Activated naive CD8-positive, alpha-beta T cell treated with anti-CD3 and anti-CD28 coated beads for 36 hours (primary cell): ENCODE measurements at places on chromosomes 6 and 20. TPM values are rescaled to one million over a fixed set of nuclear protein-coding genes. Genes with fewer than 3 reads are reported as not detected.

GRCh38 chr6:106194949-106195921, 109.1 kb downstream of the PRDM1 start:
- H3K4me3 ChIP-seq = peak overlapping the region; percentile 53
- H3K4me1 ChIP-seq = peaks cover 45% of the 10 kb centered on the region
- peak overlapping the region; percentile 91 for H3K27ac ChIP-seq
- peaks cover 52% of the 10 kb centered on the region for H3K36me3 ChIP-seq
- no peaks in the 10 kb centered on the region for H3K27me3 ChIP-seq

DNA sequence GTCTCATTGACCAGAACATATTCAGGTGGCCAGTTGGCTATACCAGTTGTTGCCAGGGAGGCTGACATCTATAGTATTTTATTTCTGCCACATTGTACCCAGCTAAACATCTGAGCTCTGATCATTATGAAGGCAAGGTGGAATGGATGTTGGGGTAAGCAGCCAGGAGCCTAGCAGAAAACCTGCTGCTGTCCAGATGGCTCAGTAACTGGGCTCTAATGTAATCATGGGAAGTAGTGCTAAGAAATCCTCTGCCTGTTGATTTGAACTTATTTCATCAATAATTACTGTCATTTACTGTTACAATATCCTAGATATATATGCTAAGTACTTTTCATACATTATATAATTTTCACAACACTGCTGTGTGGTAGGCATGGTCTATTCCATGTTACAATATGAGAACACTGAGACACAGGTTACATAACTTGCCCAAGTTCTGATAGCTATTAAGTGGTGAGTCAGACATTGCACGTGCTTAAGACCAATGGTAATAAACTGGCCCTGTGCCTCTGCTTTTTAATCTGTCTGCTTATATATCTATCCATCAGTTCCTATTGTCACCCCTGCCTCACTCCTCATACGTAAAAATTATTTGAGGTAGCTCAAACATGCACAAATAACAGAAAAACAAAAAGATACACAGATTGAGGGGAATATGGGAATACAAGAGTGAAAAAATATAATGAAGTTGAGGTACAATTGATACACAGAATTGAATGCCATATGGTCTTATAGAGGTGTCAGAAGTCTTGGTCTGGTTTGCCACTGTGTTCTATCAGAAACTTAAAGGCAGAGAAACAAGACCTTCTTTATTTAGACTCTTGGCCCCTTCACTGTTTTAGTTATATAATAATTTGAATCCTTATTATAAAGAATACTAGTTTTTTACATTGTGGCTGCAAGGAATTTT, 25.2 kb downstream of the TBPL1 start:
- no peak for DNase-seq
- H3K4me3 ChIP-seq = no peak overlapping the region
- H3K27me3 ChIP-seq = no peaks in the 10 kb centered on the region
- H3K4me1 ChIP-seq = peaks cover 35% of the 10 kb centered on the region
- H3K27ac ChIP-seq = no peak overlapping the region
- peaks cover 14% of the 10 kb centered on the region for H3K36me3 ChIP-seq

DNA sequence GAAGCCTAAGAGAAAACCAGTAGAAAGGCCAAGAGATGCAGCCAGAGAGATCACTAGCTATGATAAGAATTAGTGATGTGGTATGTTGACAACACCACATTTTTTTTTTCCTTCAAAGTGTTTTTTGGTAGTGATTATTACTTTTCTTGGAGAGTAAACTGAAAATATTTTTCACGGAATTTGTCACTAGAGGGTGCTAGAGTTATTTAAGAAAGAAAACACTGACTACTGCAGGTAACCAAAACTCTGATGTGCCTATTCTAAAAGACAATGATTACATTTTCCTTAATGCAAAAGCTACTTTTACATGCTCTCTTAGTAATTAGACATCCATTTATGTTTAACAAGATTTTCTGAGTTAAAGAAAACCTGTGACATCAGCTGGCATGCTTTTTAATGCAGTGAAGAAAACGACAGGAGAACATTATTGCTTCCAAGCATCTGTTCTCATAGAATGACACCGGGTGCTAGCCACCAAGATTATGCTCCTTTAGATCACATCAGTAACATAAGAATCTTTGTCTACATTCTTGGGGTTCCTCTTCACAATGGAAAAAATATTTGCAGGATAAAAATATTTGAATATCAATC, 28.8 kb downstream of the RWDD2A start:
- H3K27ac ChIP-seq = no peak overlapping the region
- no peaks in the 10 kb centered on the region for H3K36me3 ChIP-seq
- H3K4me1 ChIP-seq = no peaks in the 10 kb centered on the region
- no peak for DNase-seq
- H3K4me3 ChIP-seq = no peak overlapping the region

DNA sequence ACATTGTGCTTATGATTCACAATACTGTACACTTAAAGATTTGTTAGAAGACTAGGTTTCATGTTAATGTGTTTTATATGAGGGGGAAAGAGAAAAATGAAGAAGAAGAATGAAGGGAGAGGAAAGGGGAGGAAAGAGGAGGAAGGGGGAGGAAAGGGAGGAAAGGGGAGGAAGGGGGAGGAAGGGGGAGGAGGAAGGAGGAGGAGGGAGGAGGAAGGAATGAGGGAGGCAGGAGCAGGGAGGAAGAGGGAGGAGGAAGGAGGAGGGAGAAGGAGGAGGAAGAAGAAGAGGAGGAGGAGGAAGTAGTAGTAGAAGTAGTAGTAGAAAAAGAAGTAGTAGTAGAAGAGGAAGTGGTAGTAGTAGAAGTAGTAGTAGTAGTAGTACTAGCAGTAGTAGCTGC, 70.6 kb downstream of the COL21A1 start:
- H3K27me3 ChIP-seq = no peaks in the 10 kb centered on the region
- no peak overlapping the region for H3K27ac ChIP-seq
- DNase-seq = no peak
- H3K36me3 ChIP-seq = no peaks in the 10 kb centered on the region
- H3K4me3 ChIP-seq = no peak overlapping the region

- H3K27me3 ChIP-seq = no peaks in the 10 kb centered on the region
- no peaks in the 10 kb centered on the region for H3K4me1 ChIP-seq
- no peaks in the 10 kb centered on the region for H3K36me3 ChIP-seq
- no peak overlapping the region for H3K4me3 ChIP-seq
- H3K27ac ChIP-seq = no peak overlapping the region
Measured at GRCh38 chr6:86192123-86192522, 549.4 kb upstream of the SYNCRIP start.

DNA sequence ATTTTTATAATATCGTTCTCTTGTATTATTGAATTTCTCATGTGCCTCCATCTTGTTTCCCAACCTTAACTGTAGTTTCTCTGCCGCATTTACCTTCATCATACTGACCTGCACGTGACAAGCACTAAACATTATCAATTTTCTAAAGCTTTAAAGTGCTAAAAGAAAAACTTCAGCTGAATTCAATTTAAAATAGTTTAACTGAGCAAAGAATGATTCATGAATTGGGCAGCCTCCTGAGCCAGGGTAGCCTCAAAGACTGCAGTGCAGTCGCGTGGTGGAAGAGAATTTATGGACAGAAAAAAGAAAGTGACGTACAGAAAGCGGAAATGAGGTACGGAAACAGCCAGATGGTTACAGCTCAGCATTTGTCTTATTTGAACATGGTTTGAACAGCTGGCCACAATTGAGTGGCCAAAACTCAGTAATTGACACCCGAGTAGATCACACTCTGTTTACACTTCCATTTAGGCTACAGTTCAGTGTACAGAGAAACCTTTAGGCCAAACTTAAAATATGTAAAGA, 4.2 kb upstream of the ZDHHC14 start:
- no peak for DNase-seq
- no peaks in the 10 kb centered on the region for H3K36me3 ChIP-seq
- H3K4me1 ChIP-seq = peaks cover 18% of the 10 kb centered on the region
- H3K4me3 ChIP-seq = no peak overlapping the region

- H3K4me3 ChIP-seq = no peak overlapping the region
- peak overlapping the region; percentile 63 for H3K27ac ChIP-seq
- H3K27me3 ChIP-seq = no peaks in the 10 kb centered on the region
- peaks cover 6% of the 10 kb centered on the region for H3K36me3 ChIP-seq
Measured at GRCh38 chr6:43669050-43669921, 18.3 kb downstream of the MRPS18A start.

GRCh38 chr6:50913105-50913770, 94.6 kb downstream of the TFAP2B start:
- no peak overlapping the region for H3K4me3 ChIP-seq
- no peaks in the 10 kb centered on the region for H3K36me3 ChIP-seq
- H3K27ac ChIP-seq = no peak overlapping the region
- H3K27me3 ChIP-seq = no peaks in the 10 kb centered on the region
- DNase-seq = no peak

DNA sequence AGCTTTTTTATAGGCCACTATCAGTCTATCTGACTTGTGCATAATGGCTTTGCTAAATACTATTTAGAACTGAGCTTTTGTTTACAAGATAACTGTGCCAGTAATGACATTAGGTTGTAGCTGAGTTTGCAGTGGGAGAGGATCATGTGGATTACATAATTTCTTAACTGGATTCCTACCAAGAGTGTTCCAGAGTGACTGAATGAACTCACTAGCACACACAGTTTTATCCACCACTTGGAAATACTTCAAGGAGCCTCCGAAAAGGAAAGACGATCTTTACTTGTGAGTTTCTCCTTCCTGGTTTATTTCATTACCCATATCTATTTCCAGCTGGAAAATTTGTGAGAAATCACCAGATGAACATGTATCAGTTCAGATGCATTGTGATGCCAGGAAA, 10.9 kb upstream of the SYNE1 start:
- no peak for DNase-seq
- H3K4me3 ChIP-seq = no peak overlapping the region
- no peaks in the 10 kb centered on the region for H3K4me1 ChIP-seq
- no peak overlapping the region for H3K27ac ChIP-seq
- no peaks in the 10 kb centered on the region for H3K36me3 ChIP-seq

DNA sequence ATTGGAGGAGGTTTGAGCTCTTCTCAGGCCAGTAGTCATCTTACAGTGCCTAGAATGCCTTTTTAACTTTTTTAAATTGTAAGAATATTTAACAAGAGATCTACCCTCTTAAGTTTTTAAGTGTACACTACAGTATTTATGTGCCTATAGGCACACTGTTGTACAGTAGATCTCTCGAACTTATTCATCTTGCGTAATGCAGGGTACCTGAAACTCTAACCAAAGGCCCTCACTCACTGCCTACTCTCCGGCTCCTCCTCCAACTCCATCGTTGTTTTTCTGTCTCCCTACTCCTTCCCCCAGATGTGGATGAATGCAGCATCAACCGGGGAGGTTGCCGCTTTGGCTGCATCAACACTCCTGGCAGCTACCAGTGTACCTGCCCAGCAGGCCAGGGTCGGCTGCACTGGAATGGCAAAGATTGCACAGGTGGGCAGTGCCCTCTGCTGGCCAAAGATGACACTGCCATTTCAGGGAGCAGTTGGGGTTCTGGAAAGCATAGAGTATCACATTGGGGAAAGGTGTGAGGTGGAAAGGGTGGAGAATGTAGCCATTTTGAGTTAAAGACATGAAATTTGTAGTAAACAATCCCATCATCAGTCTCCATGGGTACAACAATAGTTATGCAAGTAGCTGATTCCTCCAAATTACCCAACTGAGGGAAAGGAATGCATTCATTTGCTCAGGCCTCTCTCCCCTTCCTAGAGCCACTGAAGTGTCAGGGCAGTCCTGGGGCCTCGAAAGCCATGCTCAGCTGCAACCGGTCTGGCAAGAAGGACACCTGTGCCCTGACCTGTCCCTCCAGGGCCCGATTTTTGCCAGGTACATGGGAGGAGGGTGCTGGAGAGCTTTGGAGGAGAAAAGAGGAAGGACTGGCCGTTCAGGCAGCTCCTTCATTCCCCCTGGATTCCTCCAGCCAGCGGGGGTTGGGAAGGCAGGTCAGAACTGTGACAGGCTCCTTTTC, 18.4 kb upstream of the ZNF76 start:
- H3K27ac ChIP-seq = no peak overlapping the region
- no peak overlapping the region for H3K4me3 ChIP-seq
- H3K27me3 ChIP-seq = no peaks in the 10 kb centered on the region

- no peak overlapping the region for H3K4me3 ChIP-seq
- no peak overlapping the region for H3K27ac ChIP-seq
- peaks cover 5% of the 10 kb centered on the region for H3K27me3 ChIP-seq
- no peaks in the 10 kb centered on the region for H3K4me1 ChIP-seq
- H3K36me3 ChIP-seq = no peaks in the 10 kb centered on the region
- DNase-seq = no peak
Measured at GRCh38 chr20:36116807-36117441, 37.6 kb upstream of the EPB41L1 start.

DNA sequence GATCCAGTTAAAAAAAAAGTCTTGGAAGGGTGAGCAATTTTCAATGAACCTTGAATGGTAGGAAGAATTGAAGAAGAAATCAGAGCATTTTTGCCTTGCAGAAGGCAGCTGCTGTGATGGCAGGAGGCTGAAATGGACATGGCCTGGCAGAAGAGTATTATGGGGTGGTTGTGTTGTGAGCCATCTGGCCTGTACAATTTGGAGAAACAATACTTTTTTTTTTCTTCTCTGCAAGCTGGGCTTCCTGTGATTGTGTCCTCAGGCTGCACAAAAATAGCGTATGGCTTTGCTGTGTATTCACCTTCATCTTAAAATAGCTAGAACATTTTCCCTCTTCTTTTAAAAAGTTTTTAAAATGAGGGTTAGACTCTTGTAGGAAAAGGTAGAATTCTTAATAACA, 21.4 kb downstream of the SYCP2L start:
- H3K36me3 ChIP-seq = no peaks in the 10 kb centered on the region
- DNase-seq = no peak
- H3K4me3 ChIP-seq = no peak overlapping the region
- no peaks in the 10 kb centered on the region for H3K4me1 ChIP-seq

DNA sequence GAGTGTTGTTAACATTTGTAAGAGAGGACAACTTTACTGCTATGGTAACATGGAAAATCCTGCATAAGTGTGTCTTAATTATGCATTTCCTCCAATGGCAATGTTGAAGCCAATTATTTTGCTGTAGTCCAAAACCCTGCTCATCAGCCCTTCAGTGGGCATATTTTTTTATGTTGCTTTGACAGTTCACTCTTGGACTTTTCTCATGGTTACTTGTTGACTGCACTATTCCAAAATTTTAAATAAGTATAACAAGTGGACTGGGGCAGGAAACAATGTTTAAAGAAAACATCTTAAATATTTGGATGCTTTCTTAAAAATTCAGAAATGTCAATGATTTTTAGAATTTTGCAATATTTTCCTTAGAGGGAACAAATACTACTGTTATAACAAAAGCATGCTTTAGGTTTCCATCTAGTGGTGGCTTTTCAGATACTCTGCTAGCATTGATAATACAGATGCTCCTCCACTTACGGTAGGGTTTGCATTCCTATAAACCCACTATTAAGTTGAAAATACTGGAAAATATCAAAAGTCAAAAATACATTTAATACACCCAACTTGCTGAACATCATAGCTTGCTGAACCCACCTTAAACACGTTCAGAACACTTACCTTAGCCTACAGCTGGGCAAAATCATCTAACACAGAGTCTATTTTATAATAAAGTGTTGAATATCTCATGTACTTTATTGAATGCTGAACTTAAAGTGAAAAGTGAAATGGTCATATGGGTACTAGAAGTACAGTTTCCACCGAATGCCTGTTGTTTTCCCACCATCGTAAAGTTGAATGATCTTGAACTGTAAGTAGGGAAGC, 86.4 kb downstream of the ADGRG6 start:
- H3K36me3 ChIP-seq = no peaks in the 10 kb centered on the region
- no peak overlapping the region for H3K27ac ChIP-seq
- no peaks in the 10 kb centered on the region for H3K27me3 ChIP-seq
- no peak for DNase-seq
- H3K4me1 ChIP-seq = peaks cover 6% of the 10 kb centered on the region

- no peak for DNase-seq
- peaks cover 10% of the 10 kb centered on the region for H3K4me1 ChIP-seq
- H3K36me3 ChIP-seq = peaks cover 3% of the 10 kb centered on the region
- no peaks in the 10 kb centered on the region for H3K27me3 ChIP-seq
Measured at GRCh38 chr6:139313784-139314545, 22.2 kb upstream of the TXLNB start.

KIF25 gene
- not detected for total RNA-seq

TRDN gene
- total RNA-seq = not detected

PACRG gene
- 0.50 TPM for total RNA-seq

PFDN4 gene
- total RNA-seq = 41.8 TPM

CLPSL1 gene
- not detected for total RNA-seq

SLC32A1 gene
- total RNA-seq = not detected
